ENCODE measurements at places on chromosomes 2 and 18.

- DNase-seq: no peak
Observed at GRCh38 chr2:147917161-147917560, 72.3 kb downstream of the ACVR2A start.

DNA sequence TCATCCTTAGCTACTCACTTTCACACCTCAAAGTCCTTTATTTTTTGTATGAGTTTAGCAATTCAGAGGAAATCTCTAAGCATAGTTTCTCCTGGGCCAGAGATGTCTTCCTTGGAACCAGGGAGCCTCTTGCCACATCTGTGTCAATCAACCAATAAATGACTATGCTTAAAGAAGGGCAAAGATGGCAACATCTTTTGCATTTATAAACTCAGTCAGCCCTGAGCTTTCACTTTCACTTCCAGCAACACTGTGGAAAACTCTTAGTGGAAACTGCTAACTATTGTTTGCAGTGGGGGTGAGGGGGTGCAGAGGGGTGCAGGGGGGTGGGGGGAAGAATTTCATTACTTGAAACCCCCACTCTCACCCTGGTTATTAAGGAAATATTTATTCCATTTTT, 3.4 kb downstream of the ACVR1C start:
- no peak for DNase-seq

- no peak for DNase-seq
Observed at GRCh38 chr2:55976681-55977080, 53.1 kb upstream of the EFEMP1 start.

DNA sequence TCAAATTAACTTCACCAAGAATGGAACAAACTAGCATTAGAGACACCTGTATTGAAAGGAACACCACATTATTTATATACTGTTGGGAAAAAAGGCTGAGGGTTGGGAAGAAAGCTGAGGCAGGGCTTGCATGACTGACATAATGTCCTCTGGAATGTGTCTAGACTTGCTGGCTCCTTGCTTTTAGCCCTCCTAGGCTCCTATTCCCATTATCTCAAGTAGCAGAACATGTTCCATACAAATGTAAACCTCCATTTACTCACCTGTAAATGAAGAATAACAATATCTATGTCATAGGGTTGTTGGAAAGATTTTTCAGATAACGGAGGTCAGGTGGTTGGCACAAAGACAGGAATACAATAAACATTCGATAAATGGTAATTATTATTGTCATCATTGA, 976 bp upstream of the ACADL start:
- DNase-seq: no peak

GRCh38 chr18:2871111-2871720, 24.4 kb downstream of the EMILIN2 start:
- no peak for DNase-seq

DNA sequence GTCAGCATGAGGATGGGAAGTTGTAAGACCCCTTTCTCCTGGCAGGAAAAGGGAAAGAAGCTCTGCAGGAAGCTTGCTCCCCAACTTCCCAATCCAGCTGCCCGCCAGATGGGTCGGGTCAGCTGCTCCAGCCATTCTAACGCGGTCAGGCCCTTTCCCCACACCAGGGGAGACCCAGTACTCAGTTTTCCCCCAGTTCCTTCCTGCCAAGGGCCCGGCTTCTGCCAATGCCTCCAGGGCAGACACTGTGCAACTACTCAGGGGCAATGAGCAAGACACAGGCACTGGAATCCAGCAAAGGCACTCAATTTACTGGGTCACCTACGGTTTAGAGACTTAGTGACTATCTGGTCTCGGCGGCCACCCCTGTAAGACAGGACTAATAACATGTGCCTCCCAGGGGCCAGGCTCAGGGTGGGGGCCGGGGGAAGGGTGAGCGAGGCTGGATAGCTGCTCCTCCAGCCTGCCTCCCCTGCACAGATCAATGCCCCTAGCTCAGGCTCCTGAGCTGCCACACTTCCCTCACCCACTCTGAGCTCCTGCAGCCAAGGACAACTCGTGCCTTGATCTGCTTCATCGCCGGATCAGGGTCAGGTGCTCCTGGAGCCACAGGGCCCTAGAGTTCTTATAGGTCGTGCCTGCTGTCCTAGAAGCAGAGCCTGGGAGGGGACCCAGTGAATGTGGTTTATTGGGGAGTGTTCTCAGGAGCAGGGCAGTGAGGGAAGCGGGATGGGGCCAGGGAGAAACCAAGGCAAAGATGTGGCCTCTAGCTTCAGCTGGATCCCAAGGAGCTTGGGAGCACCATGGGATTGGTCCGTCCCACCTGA, 171.1 kb downstream of the ZFP36L2 start:
- DNase-seq: no peak

DNA sequence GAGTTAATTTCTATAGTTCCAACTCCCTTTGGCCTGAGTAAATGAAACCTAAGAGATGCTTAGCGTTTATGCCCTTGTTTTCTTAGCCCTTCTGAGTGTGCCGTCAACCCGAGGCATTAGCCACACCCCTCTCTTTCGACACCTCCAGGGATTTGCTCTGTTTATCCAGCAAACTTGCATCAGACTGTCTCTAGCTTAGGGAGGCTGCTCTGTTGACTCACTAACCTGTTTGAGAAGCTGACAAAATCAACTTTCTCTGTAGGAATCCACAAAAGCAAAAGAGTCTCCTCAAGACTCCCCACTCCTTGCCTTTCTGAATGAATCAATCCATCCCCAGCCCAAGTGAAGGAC, 317.6 kb downstream of the TNS1 start:
- peak; percentile 91 for DNase-seq

DNA sequence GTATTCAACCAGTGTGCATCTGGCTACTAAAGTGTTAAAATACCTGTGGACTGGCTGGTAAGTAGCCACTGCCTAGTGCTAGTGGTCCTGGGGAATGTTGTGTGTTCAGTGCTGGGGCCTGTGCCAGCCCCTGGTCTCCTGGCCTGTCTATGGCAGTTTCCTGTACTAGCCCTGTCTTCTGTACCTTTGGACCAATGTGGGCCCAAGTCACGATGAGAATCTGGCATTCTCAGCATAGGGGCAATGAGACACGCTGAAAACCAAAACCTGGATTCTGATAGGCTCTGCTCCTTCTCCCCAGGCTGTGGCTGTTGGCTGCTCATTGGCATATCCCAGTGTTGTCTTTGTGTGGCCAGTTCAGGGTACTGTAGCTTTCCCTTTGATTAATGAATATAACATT, 170.4 kb downstream of the PTPRM start:
- no peak for DNase-seq

DNA sequence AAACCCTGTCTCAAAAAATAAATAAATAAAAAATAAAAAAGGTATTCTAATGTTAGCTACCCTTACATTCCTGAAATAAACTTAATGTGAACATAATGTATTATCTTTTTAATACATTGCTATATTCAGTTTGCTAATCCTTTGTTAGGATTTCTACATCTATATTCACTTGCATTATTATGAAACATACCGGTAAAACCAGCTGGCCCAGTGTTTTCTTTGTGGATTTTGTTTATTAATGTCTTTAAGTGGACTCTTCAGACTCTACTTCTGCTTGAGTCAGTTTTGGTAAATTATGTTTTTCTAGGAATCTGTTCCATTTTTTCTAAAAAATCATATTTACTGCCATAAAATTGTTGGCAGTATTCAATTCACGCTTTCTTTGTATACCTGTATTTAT, 34.5 kb downstream of the PTPN2 start:
- DNase-seq: peak; percentile 31

- DNase-seq: peak; percentile 92
Observed at GRCh38 chr2:238908960-238909951, 61.4 kb downstream of the TWIST2 start.

DNA sequence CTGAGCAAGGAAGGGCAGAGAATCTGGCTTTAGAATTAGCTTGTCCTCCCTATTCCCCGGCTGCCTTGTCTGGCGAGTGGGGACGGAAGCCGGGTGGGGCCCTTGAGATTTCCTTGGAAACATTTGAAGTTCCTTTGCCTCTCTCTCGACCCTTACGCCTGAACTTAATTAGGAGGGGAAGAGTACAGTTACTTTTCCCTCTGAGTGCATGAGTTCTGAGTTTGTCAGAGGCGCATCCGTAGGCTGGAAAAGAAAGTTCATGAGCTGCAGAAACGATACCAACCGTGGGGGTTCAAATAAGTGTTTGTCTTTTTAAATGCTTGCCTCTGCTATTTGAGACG, 468 bp downstream of the PIKFYVE start:
- peak; percentile 31 for DNase-seq

GRCh38 chr2:36360063-36360462, 4.5 kb downstream of the CRIM1 start:
- no peak for DNase-seq

DNA sequence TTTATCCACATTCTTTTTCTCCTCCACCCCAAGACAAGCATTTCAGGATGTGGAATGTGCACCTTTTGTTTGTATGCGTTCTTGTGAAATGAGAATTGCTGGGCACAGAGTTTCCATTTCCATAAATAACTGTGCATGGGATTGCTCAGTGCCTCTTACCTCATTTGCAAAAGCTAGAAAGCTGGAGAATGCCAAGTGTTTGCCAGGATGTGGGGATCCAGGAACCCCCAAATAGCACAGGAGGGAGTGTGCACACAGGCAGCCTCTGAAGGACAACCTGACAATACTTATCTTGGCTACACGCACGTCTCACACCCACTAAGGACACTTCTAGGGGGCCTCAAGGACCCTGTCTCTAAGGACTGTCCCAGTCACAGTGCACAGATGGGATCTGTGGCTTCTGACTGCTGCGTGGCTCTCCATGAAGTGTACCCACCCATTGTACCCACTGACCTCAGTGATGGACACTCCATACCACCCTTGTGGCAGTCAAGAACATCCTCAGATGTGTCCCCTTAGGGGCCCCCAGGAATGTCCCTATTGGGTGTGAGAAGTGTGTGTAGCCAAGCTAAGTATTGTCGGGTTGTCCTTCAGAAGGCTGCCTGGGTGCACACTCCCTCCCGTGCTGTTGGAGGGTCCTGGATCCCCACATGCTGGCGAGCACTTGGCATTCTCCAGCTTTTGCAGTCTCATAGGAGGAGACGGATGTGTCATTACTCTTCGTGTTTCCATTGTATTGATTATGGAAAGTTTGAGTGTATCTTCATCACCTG, 38.4 kb downstream of the CAPN13 start:
- no peak for DNase-seq

DNA sequence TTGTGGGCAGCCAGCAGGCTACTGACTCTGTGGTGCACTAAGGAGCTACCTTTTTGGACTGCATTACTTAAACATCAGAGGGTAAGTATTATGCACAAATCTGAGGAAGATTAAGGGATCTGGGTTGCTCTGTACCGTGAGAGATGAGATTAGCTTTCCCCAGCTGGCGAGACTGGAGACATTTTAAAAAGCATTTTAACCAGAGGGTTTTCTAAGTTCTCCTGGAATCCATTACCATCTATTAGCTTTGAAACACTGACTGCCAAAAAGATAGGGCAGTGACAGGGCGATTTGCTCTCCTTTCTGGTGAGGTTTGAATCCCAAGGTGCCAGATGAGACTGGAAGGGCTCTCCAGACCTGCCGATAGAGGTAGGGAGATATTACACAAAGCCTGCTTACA, 63.2 kb downstream of the LYPD6 start:
- DNase-seq: no peak

DNA sequence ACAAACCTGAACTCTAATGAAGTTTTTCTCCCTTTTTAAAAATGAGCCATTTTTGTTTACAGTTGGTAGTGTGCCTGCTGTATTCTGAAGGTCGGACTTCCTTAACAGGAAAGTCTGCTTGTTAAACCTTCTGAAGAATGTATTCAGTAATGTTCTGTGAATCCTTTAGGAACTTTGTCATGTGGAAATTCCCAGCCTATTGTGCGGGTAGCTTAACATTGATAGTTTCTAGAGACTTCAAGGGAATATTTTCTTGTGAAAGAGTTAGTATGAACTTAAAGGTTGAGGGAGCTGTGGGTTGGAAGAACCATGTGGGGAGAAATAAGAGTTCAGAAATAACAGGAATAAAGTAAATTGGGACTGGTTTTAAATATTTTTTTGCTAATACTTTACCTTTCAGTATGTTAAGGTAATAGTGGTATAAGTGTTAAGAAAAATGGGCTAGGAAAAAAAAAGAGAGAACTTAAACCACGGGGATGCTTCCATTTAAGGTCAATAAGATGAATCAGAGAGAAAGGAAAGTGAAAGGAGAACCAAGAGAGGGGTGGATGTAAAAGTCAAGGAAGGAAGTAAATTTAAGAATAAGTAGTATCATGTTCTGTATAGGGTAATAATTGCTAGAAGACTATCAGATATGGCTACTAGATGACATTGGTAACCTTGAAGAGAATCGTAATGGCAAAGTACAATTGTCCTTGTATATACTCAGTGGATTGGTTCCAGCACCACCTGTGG, 90.5 kb downstream of the PMS1 start:
- DNase-seq: no peak

GRCh38 chr2:135182190-135182589, 130.1 kb downstream of the RAB3GAP1 start:
- no peak for DNase-seq

DNA sequence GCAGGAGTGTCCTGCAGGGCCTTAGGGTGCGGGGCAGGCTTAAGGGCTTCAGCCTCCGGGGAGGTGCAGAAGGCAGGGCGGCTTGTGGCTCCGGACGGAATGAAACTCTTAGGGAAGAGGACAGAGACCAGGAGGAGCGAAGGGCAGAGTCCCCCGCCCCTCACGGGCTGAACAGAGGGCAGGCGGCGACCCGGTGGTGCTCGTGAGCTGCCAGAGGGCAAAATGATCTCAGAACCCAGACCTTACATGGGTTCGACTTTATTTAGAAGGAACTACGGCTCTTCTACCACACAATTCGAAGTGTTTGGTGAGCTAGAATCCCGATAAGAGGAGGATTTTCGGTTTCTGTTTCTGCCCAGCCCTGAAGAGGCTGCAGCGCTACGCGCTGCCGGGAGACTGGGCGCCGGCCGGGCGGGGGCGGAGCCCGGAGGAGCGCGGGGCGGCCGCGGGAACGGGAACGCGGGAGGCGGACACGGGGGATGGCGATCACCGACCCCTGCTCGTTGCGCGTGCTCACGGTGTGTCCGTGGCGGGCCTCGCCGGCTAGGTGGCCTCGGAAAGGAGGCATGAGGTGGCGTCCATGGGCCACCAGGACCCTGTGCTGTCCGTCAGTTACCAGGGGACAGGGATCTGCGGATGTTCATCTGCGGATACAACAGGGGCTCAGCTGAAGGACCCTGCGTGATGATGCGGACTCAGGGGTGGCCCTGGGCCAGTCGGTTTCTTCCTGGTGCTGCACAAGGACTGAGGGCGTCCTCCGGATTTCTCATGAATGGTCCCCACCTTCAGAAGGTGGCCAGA, 4.2 kb upstream of the SP100 start:
- peak; percentile 62 for DNase-seq

DNA sequence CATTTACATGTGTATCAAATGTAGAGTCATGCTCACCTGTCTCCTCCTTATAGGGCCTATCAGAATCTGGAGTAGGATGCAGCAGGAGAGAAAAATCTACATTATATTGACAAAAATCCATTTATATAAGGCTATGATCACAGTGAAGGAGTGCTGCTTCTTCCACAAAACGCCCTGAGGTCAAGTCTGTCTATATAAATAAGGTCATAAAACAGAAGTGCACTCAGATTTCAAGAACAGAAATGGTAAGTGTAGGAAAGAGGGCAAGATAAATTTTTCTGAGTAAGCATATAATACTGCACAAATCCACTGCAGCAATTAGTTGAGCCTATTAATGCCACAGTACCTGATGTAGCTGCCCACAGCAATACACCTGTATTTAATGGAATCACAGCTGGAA, 51.8 kb downstream of the COL5A2 start:
- no peak for DNase-seq
